Neural crest cell (in vitro differentiated cells): ENCODE measurements at places on chromosomes 7 and 10. TPM values are rescaled to one million over a fixed set of nuclear protein-coding genes. Genes with fewer than 3 reads are reported as not detected.

DNA sequence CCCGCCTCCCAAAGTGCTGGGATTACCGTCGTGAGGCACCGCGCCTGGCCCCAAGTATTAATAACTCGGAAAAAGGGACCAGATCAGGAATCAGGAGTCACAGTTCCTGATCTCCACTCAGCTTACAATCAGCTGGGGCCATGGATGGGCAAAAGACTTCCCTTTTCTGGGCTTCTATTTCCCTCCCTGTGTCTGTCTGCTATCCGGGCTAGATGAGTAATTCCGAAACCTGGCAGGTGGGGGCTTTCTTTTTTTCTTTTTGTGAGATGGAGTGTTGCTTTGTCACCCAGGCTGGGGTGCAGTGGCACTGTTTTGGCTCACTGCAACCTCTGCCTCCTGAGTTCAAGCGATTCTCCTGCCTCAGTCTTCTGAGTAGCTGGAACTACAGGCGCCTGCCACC is 11.6 kb downstream of the RPS24 start:
- no peak overlapping the region for H3K4me3 ChIP-seq
- no peak for DNase-seq
- peaks cover 33% of the 10 kb centered on the region for H3K4me1 ChIP-seq
- no peaks in the 10 kb centered on the region for H3K27me3 ChIP-seq
- H3K27ac ChIP-seq: no peak overlapping the region

DNA sequence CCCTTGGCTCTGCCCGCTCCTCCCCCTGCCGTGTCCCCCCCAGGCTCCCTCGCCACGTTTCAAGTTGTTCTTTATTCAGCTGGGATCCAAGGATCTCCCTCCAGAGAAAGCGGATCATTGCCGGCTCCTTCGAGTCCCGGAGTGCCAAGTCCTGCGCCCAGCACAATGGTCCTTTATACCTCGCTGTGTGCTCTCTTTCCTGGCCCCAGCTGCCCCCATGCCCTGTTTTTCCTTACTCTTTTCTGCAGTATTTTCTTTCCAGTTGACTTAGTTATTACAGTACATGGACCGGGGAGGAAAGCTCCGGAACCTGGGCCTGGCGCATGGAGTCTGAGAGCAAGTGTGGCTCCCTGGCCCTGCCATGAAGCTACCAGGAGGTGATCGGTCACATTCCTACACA is 88.1 kb upstream of the KMT2C start:
- peak overlapping the region; percentile 14 for H3K27ac ChIP-seq
- peaks cover 28% of the 10 kb centered on the region for H3K4me1 ChIP-seq
- no peaks in the 10 kb centered on the region for H3K27me3 ChIP-seq
- peaks cover 3% of the 10 kb centered on the region for H3K36me3 ChIP-seq
- no peak overlapping the region for H3K4me3 ChIP-seq

DNA sequence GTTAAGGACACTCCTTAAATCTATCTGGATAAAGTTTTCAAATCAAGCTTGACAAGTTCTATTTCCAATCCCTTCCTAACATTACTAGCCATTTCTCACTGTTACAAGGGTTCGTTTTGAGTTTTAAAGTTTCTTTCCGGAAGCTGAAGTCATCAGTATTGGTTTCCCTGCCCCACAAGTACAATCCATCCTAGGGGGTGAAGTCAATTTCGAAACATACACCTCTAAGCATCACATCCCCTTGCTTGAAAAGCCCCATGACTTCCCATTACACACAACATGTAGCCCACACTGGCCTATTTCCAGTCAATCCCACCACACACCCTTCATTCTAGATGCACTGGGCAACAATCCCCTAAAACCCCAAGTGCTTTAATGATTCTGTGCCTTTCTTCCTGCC is 13.0 kb downstream of the DPY19L1 start:
- H3K4me3 ChIP-seq: no peak overlapping the region
- H3K27ac ChIP-seq: no peak overlapping the region
- peaks cover 23% of the 10 kb centered on the region for H3K4me1 ChIP-seq

DNA sequence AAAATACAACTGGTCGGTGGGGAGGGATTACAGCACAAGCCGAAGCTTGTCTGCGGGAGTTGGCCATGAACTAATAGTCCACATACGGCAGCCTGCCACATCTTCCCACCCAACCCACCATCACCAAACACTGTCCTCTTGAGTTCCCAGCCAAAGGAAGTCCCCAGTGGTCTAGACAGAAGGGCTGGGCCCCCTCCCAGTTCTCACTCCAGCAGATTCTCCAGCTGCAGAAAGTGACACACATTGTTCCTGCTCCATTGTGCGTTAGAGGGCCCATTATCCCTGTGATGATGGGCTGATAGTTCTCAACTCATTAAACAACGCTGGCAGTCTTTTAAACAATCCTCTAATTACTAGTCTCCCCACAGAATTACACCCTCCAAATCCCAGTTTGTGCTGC is 148.0 kb downstream of the FGFR2 start:
- no peak for DNase-seq
- no peak overlapping the region for H3K27ac ChIP-seq
- peaks cover 7% of the 10 kb centered on the region for H3K27me3 ChIP-seq
- H3K4me3 ChIP-seq: no peak overlapping the region
- H3K4me1 ChIP-seq: peaks cover 25% of the 10 kb centered on the region

- no peaks in the 10 kb centered on the region for H3K27me3 ChIP-seq
- H3K4me1 ChIP-seq: no peaks in the 10 kb centered on the region
- H3K4me3 ChIP-seq: no peak overlapping the region
- no peak for DNase-seq
- H3K36me3 ChIP-seq: peaks cover 5% of the 10 kb centered on the region
Measured at GRCh38 chr7:74598558-74598957, 59.0 kb upstream of the GTF2I start.

GRCh38 chr10:126975221-126975620 is 70.0 kb downstream of the DOCK1 start:
- peak overlapping the region; percentile 31 for H3K27ac ChIP-seq
- no peak for DNase-seq
- peaks cover 11% of the 10 kb centered on the region for H3K36me3 ChIP-seq
- H3K27me3 ChIP-seq: no peaks in the 10 kb centered on the region

DNA sequence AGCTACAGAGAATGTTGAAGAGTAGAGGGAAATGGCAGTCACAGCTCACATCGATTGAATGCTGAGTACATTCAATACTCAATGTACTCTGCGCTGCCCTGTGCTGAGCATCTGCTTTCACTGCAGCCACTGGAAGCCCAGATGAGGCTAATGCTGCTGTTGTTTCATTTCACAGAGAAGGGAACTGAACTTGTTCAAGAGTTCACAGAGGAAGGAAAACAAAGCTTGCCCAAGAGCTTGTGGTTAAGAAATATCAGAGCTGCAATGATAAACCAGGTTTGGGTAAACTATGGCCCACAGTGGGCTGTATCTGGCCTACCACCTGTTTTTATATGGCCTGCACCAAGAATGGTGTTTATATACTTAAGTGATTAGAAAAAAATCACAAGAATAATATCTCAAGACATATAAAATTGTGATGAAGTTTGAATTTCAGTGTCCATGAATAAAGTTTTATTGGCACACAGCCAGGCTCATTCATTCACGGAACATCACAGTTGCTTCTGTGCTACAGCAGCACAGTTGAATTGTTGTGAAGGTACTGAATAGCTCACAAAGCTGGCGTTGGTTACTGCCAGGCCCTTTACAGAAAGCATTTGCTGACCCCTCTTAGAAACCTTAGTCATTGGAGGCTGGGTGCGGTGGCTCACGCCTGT is 64.1 kb downstream of the CFAP58 start:
- DNase-seq: no peak
- no peaks in the 10 kb centered on the region for H3K27me3 ChIP-seq
- no peak overlapping the region for H3K27ac ChIP-seq
- H3K4me3 ChIP-seq: no peak overlapping the region
- H3K36me3 ChIP-seq: no peaks in the 10 kb centered on the region

The PPP1R9A gene
- total RNA-seq: 21.2 and 22.7 TPM in 2 replicates

GRCh38 chr7:2154831-2155230 is 77.9 kb downstream of the MAD1L1 start:
- no peak overlapping the region for H3K4me3 ChIP-seq
- no peaks in the 10 kb centered on the region for H3K27me3 ChIP-seq
- H3K27ac ChIP-seq: no peak overlapping the region
- no peak for DNase-seq

GRCh38 chr10:84531396-84531795 is 203.0 kb downstream of the CCSER2 start:
- H3K27ac ChIP-seq: no peak overlapping the region
- H3K4me3 ChIP-seq: no peak overlapping the region
- H3K4me1 ChIP-seq: no peaks in the 10 kb centered on the region
- H3K27me3 ChIP-seq: no peaks in the 10 kb centered on the region
- DNase-seq: no peak
- H3K36me3 ChIP-seq: no peaks in the 10 kb centered on the region

- H3K36me3 ChIP-seq: no peaks in the 10 kb centered on the region
- no peak overlapping the region for H3K4me3 ChIP-seq
- no peak overlapping the region for H3K27ac ChIP-seq
- peaks cover 20% of the 10 kb centered on the region for H3K27me3 ChIP-seq
- H3K4me1 ChIP-seq: peaks cover 9% of the 10 kb centered on the region
Measured at GRCh38 chr10:49595003-49595712, 15.0 kb upstream of the SLC18A3 start.

DNA sequence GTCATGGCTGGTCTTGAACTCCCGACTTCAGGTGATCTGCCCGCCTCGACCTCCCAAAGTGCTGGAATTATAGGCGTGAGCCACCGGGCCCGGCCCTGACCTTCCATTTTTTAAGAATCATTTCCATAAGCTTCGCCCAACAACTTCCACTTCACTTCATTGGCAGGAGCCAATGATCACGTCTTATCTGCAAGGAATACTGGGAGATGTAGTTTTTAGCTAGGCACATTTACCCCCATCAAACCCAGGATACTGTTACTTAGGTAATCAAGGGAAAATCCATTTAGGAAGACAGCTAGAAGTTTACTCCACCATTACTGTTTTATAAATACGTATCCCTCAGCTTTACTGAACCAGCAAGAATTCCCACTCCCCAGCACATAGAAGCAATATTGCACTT is 3.4 kb upstream of the CDK13 start:
- H3K4me1 ChIP-seq: peaks cover 19% of the 10 kb centered on the region
- peak overlapping the region; percentile 10 for H3K4me3 ChIP-seq
- H3K27ac ChIP-seq: no peak overlapping the region
- H3K36me3 ChIP-seq: peaks cover 3% of the 10 kb centered on the region
